ENCODE measurements at places on chromosomes 4 and X. TPM values are rescaled to one million over a fixed set of nuclear protein-coding genes. Genes with fewer than 3 reads are reported as not detected.

Gene TDO2
- total RNA-seq: 27.4 TPM

Gene ZAR1
- total RNA-seq: not detected

Gene STIM2
- 35.5 TPM for total RNA-seq

Gene FAM47A
- total RNA-seq: not detected

Gene CNGA1
- total RNA-seq: 0.06 TPM

Gene ADGRG2
- total RNA-seq: 1.3 TPM

- no peak overlapping the region for H3K27ac ChIP-seq
- no peak overlapping the region for H3K4me3 ChIP-seq
- no peaks in the 10 kb centered on the region for H3K36me3 ChIP-seq
- H3K27me3 ChIP-seq: no peaks in the 10 kb centered on the region
These were observed 106.4 kb upstream of the FAM241A start for GRCh38 chr4:112038861-112039260.

GRCh38 chr4:34108391-34108790 is 2135.9 kb downstream of the ARAP2 start:
- no peaks in the 10 kb centered on the region for H3K36me3 ChIP-seq
- no peak overlapping the region for H3K4me3 ChIP-seq
- H3K27ac ChIP-seq: no peak overlapping the region
- DNase-seq: no peak

DNA sequence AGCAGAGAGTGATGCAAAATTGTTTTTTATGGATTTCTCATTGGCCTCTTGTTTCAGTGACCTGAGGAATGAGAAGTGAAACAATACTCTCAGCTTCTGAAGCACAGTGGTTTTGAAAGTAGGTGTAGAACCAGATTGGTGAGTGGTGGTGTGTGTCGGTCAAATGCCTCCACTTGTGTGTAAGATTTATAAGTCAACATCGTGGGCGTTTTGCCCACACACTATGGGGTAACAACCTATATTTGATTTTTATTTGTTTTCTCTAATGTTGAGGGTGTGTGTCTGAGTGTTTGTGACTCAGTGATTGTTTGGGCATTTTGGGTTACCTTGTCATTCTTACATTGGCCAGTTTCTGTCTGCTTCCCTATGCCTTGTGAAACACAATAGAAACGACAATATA is 23.3 kb downstream of the ADGRL3 start:
- no peaks in the 10 kb centered on the region for H3K36me3 ChIP-seq
- no peak overlapping the region for H3K27ac ChIP-seq
- no peaks in the 10 kb centered on the region for H3K27me3 ChIP-seq
- no peak overlapping the region for H3K4me3 ChIP-seq
- H3K4me1 ChIP-seq: no peaks in the 10 kb centered on the region
- peak; percentile 28 for DNase-seq

DNA sequence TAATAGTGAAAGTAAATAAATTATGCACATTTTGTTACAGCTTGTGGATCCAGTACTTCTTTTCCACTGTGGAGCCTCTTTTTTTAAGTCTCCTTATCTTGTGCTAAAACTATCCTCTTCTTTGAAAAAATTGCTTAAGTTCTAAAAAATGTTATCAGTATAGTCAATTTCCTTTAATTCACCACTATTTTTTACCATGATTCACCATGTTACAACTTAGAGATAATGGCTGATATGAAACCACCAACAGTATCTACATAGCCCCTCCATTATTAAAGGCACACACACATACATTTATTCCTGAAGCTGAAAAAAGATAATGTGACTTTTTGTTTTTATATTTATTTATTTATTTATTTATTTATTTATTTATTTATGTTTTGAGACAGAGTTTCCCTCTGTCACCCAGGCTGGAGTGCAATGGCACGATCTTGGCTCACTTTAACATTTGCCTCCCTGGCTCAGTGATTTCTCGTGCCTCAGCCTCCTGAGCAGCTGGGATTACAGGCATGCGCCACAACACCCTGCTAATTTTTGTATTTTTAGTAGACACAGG is 243.2 kb downstream of the SPOCK3 start:
- no peak overlapping the region for H3K4me3 ChIP-seq
- H3K4me1 ChIP-seq: no peaks in the 10 kb centered on the region
- H3K27me3 ChIP-seq: no peaks in the 10 kb centered on the region
- no peak overlapping the region for H3K27ac ChIP-seq
- DNase-seq: no peak

DNA sequence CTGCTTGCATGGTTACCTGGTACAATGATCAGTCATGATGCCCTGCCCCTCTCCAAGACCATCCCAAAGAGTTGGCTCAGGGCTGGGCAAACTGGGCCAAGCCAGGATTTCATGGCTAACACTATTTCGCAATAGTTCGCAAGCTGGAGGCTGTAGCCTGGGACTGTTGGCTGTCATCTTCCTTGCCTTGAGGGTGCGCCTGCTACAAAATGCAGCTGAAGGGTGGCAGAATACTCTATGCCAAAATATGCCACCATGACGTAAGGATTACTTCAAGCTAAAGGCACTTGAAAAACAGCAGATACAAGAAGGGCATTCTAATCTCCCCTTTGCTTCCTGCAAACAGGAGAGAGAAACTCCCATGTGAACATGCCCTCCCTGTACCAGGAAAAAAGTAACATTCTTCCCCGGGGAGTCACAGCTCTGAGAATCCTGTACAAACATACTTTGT is 21.0 kb downstream of the SAT1 start:
- H3K4me3 ChIP-seq: no peak overlapping the region
- no peak for DNase-seq
- H3K4me1 ChIP-seq: peaks cover 8% of the 10 kb centered on the region

DNA sequence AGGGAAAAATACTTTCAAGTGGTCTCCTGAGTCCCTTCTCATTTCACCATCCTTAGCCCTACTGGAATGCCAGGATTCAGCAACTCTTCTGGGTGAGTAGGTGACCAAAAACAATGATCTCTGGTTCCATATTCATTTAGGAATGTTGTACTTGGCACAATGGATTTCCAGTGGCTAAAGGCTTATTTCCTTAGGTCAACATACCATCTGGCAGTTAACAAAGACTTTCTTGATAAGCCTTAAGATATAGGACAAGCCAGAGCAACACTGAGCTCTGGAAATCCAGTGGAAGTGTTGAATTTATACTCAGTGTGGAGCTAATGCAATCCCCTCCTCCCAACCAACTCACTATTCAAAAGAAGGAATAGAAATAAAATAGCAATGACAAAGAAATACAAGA is 139.4 kb upstream of the EMCN start:
- H3K4me1 ChIP-seq: no peaks in the 10 kb centered on the region
- H3K27me3 ChIP-seq: no peaks in the 10 kb centered on the region
- DNase-seq: no peak
- H3K27ac ChIP-seq: no peak overlapping the region

DNA sequence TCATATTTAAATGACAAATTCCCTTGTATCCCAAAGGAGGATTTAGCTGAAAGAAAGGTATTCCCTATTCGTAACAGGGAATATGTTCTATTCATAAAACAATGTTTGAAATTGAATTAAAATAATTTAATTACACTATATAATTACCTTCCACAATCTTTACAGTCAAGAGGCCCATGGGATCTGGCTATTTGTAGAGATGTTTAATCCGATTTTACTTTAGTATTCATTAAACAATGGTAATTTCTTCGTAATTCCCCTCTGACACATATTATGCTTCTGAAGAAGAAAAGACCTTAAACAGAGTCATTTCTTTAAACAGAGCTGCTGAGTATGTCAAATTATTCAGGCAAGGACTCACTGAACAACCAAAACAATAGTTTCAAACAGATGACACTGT is 98.8 kb downstream of the MAGEC1 start:
- no peaks in the 10 kb centered on the region for H3K36me3 ChIP-seq
- no peaks in the 10 kb centered on the region for H3K27me3 ChIP-seq
- H3K4me1 ChIP-seq: no peaks in the 10 kb centered on the region
- H3K4me3 ChIP-seq: no peak overlapping the region
- no peak for DNase-seq

GRCh38 chr4:75696071-75696470 is 22.9 kb upstream of the G3BP2 start:
- no peaks in the 10 kb centered on the region for H3K4me1 ChIP-seq
- no peak for DNase-seq
- H3K27me3 ChIP-seq: no peaks in the 10 kb centered on the region
- no peak overlapping the region for H3K27ac ChIP-seq
- H3K36me3 ChIP-seq: no peaks in the 10 kb centered on the region

- DNase-seq: no peak
- H3K36me3 ChIP-seq: no peaks in the 10 kb centered on the region
- H3K4me3 ChIP-seq: no peak overlapping the region
- H3K27ac ChIP-seq: peak overlapping the region; percentile 15
These were observed 47.7 kb downstream of the PDGFRA start for GRCh38 chr4:54276641-54277430.

DNA sequence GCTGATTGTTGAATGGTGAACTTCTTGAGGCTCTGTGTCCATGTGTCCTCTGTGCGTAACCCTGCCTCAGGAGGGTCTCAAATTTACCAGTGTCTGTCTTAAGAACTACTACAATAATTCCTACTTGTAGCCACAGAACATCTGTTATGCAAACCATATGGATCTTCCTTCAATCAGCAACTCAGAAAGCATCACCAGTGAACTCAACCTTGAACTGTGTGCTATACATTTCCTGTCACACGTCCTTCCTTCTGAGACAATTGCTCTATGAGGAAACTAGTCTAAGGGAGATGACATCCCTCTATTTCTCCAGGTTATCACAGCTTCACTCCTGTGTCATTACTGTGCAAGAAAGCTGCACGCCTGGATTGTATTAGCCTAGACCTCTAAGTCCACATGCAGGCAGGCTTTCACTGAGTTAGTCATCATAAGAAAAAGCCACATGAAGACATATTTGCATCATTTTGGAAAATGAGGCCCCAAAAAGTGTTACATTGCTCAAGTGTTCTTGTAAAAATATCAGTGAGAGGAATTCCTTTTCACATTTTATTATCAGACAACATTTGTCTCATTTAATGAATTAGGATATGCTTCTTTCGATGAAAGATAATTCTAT is 157.8 kb downstream of the AFF2 start:
- no peaks in the 10 kb centered on the region for H3K27me3 ChIP-seq
- no peak overlapping the region for H3K4me3 ChIP-seq
- H3K36me3 ChIP-seq: no peaks in the 10 kb centered on the region
- H3K27ac ChIP-seq: no peak overlapping the region
- no peak for DNase-seq
- no peaks in the 10 kb centered on the region for H3K4me1 ChIP-seq

DNA sequence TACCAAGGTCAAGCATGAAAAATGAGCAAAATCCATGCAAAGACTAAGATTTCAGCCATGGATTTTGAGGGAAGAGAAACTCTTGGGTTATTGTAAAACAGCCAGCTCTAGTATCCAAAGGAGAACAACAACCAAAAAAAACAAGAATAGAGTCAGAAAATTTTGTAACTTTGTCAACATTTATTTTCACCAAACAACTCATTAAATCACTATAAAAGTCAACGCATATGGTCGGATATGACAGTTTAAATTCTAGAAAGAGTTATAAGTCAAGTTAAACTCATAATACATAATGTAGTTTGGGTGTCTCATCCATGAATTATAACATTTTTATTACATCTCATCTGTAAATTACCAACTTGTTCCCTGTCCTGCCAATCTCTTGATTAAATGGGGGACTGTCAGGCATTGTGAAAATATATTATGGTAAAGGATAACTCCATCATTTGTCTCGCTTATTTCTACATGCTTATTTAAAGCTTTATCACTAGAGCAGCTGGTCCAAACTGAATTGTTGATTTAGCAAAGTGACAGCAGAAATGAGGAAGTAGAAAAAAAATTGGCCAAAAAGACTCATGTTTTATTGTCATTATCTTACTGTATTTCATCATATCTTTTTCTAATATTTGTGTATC is 224.8 kb upstream of the NOCT start:
- no peaks in the 10 kb centered on the region for H3K4me1 ChIP-seq
- no peak overlapping the region for H3K27ac ChIP-seq
- no peaks in the 10 kb centered on the region for H3K36me3 ChIP-seq
- H3K27me3 ChIP-seq: no peaks in the 10 kb centered on the region
- DNase-seq: no peak

GRCh38 chr4:93731456-93731855 is 97.1 kb upstream of the ATOH1 start:
- H3K4me1 ChIP-seq: no peaks in the 10 kb centered on the region
- H3K27ac ChIP-seq: no peak overlapping the region
- H3K36me3 ChIP-seq: no peaks in the 10 kb centered on the region
- H3K4me3 ChIP-seq: no peak overlapping the region
- DNase-seq: peak; percentile 15

- peak; percentile 37 for DNase-seq
- no peaks in the 10 kb centered on the region for H3K36me3 ChIP-seq
- H3K4me1 ChIP-seq: no peaks in the 10 kb centered on the region
- H3K4me3 ChIP-seq: no peak overlapping the region
- no peak overlapping the region for H3K27ac ChIP-seq
These were observed 38.2 kb downstream of the DMP1 start for GRCh38 chr4:87688316-87688715.

DNA sequence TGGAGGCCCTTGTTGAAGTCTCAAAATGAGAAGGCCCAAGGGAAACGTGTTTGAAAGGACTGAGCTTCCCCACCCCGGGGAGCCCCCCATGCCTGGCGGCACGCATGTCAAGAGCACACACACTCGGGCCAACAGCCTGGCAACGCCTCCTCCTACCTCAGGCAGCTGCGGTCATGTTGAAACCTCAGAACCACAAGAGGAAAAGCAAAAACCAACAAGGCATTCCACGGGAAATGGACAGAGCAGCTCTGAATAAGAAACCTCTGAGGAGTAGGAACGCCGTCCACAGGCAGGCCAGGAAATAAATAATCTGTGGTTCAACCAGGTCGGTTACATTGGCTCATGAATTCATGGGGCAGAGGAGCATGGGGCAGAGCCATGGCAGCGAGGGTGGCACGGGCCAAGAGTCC is 95.7 kb upstream of the AFAP1 start:
- no peaks in the 10 kb centered on the region for H3K27me3 ChIP-seq
- H3K36me3 ChIP-seq: no peaks in the 10 kb centered on the region
- H3K27ac ChIP-seq: no peak overlapping the region
- H3K4me3 ChIP-seq: no peak overlapping the region
- DNase-seq: peak; percentile 39
- H3K4me1 ChIP-seq: no peaks in the 10 kb centered on the region

DNA sequence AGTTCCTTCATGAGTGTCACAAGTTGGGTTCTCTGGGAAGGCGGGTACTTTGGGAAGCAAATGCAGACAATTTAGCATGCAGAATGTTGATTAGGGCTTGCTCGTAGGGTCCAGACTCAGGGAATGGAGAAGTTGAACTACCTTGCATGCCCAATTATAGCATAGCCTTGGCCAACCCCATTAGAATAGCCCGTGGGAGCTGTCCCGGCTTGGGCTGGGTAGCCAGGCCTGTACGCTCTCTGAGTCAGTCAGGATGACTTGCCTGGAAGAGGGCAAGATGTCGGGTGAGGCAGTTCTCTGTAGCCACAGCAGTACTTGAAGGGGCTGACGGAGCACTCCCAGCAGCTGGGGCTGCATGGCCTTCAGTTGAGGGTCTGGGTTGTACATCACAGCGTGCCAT is 19.5 kb downstream of the KIAA0232 start:
- DNase-seq: no peak
- no peak overlapping the region for H3K4me3 ChIP-seq
- H3K4me1 ChIP-seq: peaks cover 3% of the 10 kb centered on the region
- no peak overlapping the region for H3K27ac ChIP-seq

- H3K27me3 ChIP-seq: no peaks in the 10 kb centered on the region
- H3K36me3 ChIP-seq: no peaks in the 10 kb centered on the region
- H3K4me3 ChIP-seq: no peak overlapping the region
- DNase-seq: no peak
These were observed 14.5 kb upstream of the HELT start for GRCh38 chr4:185003596-185004351.

Data from lung (tissue), 17 donors.